ENCODE measurements at places on chromosomes 2 and 18. TPM values are rescaled to one million over a fixed set of nuclear protein-coding genes. Genes with fewer than 3 reads are reported as not detected.

The RAX gene
- not detected for total RNA-seq

- DNase-seq = peak; percentile 85
These were observed 38.4 kb downstream of the EPAS1 start for GRCh38 chr2:46335391-46336282.

DNA sequence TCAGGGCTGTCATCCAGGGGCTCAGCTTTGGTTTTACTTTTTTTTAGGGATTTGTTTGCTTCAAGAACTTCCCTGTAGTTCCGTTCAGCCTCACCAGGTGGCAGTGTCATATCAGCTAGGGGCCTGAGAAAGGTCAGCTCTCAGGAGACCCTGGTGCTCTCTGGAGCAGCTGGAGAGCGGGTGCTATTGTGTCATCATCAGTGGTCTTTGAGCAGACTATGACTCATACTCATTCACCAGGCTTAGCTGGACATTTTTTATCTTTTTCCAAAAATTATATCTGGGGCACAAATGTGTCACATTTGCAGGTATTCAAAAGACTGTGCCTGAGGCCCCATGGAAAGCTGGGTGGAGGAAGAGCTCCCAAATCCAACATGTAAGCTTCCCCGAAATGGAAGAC, 24.4 kb downstream of the ZNF892 start:
- peak; percentile 68 for DNase-seq

- peak; percentile 53 for DNase-seq
These were observed 1.2 kb downstream of the ST3GAL5 start for GRCh38 chr2:85887566-85888019.

DNA sequence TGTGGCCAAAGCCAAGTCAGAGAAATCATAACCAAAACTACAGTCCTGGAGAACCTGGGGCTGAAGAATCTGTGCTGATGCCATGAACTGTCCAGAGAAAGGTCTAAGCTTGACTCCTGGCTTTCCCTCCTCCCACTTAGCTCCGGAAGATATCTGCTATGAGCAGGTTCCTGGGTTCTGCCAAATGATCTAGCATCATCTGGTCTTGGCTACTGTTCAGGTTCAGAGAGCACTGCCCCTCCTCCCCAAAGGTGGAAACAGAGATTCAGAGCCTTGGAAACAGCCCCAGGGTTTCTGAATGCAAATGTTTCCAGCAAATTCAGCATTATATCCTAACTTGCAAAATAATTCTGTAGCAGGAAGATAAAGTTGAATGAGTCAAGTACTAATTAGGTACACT, 219.2 kb upstream of the SP5 start:
- DNase-seq = no peak

The NOSTRIN gene
- 0.81 TPM for total RNA-seq

GRCh38 chr18:22822841-22823508, 110.2 kb upstream of the RBBP8 start:
- no peak for DNase-seq

The TXNDC2 gene
- total RNA-seq = 0.16 TPM

DNA sequence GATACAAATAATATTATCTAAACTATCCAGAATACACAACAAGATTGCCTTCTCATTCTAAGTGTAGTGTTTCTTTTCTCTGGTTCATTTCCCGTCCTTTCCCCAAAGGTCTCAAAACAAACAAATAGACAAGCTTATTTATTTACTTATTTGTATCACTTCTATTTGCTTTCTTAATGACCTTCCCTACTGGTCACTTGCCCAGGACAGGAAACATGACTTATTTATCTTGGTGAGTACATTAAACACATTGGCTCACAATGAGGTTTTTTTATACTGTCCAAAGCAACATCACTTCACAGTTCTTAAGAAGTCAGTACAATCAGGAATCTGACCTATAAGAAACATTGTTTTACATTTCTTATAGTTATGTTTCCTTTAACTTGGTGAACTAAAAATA, 123.3 kb upstream of the KYNU start:
- no peak for DNase-seq
